Activated CD4-positive, CD25-positive, alpha-beta regulatory T cell treated with anti-CD3 and anti-CD28 coated beads, Interleukin-2, amount 50 U/mL, for 24 hours (primary cell): ENCODE measurements at places on chromosomes 5 and 9.

GRCh38 chr9:12469084-12469483 lies 224.1 kb upstream of the TYRP1 start:
- no peak for ATAC-seq

DNA sequence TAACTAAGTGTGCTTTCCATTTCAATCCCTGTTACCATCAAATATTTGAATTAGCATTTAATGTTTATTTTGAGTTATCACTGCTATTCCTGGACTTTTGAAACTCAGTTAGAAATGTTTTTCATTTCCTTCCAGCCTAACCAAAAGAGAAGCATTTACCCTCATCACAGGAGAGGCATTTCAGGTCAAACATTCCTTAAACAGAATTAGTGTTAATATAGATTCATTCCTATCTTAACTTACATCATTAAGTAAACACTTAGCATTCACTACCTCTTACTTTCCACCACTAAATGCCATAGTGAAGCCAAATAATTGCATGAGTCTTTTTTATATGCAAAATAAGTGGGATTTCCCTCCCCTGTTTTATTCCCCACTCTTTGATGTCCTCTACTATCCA lies 136.6 kb upstream of the OR13F1 start:
- no peak for ATAC-seq

DNA sequence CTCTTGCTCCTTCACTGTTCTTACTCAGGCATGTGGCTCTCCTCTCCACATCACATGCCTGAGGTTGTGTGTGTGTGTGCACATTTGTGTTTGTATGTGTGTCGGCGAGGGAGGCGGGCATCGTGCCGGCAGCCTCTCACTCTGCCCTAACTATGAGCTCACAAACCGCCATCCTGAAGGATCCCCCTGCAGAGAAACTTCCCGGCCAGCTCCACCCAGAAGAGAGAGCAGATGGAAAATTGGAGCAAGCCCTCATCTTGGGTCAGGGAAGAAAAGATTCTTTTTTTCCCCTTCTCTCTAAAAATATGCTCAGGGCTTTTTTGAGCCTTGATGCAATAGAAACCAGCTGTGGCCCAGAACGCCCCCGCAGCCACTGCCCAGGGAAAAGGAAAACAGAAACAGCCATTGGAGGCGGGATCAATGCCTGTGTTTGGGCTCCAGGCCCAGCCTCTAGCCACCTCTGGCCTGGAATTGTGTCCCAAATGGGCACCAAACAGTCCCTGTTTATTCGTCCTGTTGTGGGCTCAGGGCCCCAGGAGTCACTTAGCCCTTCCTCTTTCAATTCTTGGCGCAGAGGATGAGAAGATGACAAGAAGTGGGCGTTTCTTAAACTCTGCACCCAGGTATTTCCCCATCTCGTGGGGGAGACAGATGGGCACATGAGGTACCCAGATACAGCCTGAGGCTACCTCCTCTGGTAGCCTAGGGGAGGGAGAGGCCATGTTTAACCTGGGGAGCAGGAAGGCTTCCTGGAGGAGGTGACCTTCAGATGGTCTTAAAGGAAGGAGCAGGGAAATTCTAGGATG lies 151.5 kb downstream of the RGS3 start:
- ATAC-seq = no peak

DNA sequence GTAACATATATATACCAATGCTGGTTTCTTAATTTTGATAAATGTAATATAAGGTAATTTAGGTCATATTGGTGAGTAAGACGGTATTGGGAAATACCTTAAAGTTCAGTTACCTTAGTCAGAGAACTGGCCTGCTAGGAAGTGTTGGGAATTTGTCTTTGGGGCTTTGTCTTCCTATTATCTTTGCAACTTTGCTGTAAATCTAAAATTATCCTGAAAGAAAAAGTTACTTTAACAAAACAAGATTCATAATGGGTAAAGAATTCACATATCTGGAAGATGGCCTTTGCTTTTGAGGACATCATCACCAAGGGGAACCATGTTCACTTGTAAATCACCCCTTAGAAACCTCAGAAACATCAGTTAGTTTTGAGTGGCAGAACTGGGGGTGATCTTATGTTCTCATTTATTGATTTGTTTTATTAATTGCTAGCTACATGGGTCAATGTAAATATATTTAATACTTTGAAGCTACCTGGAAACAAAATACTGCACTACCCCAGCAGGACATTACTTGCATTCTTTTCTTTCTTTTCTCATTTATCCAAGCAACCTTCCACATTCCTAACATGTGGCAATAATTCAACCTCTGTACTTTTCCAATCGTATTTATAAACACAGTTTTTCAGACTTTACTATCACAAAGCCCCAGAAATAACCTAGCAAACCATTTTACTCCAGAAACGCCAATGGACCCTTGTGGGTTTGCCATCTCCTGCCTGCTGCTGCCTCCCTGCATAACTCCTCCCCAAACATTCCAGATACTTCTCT lies 41.4 kb downstream of the GLIS3 start:
- ATAC-seq = no peak

GRCh38 chr5:141017943-141018342 lies 33.2 kb upstream of the PCDHB1 start:
- ATAC-seq = no peak

- ATAC-seq = no peak
Observed at GRCh38 chr9:128005923-128006322, 25.1 kb upstream of the EEIG1 start.

- ATAC-seq = no peak
Observed at GRCh38 chr5:171867786-171868185, 82.2 kb downstream of the SMIM23 start.

- no peak for ATAC-seq
Observed at GRCh38 chr5:180366326-180366725, 13.2 kb upstream of the GFPT2 start.

- no peak for ATAC-seq
Observed at GRCh38 chr5:156322666-156323065, 4.3 kb upstream of the SGCD start.

DNA sequence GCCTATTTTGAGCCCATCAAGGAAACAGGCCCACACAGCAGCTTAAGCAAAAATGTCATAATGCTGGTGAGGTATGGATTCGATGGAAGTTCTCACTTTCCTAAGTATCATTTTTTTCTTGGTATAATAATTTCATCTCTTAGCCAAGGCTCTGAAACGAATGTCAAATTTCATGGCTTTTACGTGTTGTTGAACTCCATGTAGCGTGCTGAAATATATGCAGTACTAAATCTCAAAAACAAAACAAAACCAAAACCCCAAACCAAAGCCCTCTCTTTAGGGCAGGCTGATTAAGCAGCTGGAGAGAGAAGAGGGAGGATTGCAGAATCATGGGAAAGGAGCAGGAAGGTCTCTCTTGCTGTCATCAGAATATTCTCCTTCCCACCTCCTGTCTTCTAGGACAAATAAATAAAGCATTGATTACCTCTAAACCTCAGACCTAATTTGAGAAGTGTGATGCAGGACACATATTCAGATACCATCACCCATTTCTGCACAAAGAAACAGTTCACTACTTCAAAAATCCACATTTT lies 58.3 kb downstream of the TMEM174 start:
- ATAC-seq = no peak

DNA sequence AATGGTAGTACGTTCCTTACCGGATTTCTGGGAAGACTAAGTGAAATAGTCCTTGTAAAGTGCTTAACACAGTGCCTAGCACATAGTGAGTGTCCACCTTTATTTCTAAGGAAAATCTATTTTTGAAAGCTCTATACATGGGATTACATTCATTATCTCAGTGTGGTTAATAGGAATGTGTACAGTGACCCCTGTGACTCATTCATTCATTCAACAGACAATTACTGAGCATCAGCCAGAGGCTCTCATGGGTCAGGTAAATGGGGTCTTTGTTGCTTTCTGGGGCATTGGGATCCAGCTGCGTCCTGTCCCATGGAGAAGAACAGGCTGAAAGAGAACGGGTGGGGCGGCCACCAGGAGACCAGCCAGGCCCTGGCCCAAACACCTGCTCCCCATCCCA lies 226.2 kb upstream of the TBC1D2 start:
- no peak for ATAC-seq

DNA sequence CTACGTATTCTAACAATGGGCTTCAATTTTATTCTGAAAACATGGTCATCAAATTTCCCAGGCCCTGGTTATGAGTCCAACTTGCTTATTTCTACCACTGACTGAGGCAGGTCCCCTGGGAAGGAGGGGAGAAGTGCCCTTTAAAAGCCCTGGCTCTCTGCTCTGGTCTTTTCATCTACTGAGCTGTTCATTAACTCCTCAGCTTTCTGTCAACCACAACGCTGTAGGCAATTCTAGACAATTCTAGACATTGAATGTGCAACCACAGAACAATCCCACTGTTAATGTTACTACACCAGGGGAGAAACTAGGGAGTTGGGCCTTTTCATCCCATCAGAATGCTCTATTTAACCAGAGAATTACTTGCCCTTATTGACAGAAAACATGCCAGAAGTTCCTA lies 10.0 kb downstream of the MOCS2 start:
- ATAC-seq = no peak

DNA sequence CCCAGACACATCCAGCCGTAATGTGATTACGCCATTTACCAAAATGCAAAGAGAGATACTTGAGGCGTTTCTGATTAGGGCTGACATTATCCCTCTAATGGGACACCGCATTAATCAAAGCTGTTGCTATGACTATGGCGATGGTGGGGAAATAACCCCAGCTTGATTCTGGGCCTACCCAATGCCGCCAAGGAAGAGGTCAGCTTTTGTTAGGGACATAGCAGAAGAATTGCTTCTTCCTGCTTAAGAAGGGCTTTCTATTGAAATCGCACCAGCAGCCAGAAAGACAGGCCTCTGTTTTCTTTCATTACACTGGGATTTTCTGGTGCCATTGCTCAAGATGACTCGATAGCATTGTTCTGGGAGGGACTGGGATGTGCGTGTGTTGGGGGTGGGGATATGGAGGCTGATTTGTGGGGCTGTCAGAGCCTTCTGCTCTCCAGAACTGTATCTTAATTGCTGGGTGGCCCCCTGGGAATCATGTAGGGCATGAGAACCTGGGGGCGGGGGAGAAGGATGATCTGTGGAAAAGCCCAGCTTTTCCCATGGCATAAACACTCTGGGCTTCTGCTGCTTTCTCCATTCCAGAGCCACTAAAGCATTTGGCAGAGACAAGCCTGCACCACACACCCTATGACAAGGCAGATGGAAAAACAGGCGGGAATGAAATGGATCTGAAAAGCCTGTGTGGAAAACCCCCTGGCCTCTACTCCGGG lies 106.5 kb upstream of the RAD23B start:
- ATAC-seq = no peak

- ATAC-seq = no peak
Observed at GRCh38 chr5:172433513-172433912, 20.8 kb downstream of the SH3PXD2B start.

- ATAC-seq = no peak
Observed at GRCh38 chr5:90153031-90153430, 256.5 kb downstream of the CETN3 start.

GRCh38 chr9:137085920-137086530 lies 760 bp upstream of the MAN1B1 start:
- peak; percentile 1 for ATAC-seq

- ATAC-seq = no peak
Observed at GRCh38 chr5:103394676-103395075, 136.1 kb downstream of the MACIR start.

DNA sequence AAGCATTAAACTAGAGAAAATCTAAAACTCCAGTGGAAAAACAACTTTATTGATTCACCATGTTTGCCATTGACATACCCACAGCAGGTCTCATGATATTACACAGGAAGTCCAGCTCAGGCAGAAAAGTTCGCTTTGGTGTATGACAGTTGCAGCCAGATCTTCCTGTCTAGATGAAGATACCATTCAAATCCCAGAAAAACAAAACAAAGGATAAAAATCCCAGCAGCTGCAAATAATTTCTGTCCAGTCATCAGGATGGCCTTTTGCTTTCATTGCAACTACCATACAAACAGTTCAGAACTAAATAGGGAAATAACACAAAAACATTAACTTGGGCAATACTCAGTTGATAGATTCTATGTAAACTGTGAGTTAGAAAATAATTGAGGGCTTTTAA lies 136.0 kb upstream of the NREP start:
- no peak for ATAC-seq

DNA sequence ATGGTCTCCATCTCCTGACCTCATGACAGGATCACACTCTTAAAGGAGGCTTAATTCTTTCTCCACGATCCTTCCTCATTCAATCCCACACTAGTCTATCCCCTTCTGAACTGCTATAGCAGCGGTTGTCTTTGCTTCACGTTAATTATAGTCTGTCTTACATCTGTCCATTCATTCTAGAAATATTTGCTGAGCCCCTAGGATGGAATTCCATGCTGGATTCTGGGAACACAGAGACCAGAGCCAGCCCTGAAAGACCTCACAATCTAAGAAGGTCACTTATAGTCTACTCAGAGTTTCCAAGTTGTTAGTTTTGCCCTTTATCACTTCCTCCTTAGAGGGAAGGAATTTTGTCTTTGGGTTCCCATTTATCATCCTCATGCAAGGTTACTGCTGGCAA lies 193.5 kb downstream of the GAS1 start:
- ATAC-seq = no peak

DNA sequence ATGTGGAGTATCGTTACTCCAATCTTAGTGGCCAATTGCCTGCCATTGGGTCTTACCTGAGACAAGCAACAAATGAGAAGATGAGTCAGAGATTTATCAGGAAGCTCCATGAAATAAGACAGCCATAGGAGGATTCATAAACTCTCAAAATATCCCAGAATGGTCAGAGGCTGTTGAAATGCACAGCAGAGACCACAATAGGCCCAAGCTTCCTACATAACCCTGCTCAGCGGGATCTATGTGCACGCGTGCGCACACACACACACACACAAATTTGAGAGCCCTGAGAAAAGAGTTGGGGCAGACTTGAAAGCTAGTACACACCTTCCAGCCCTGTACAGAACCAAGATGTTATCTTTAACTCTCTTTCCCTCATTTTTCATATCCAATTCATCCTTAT lies 9.8 kb downstream of the UIMC1 start:
- ATAC-seq = no peak

GRCh38 chr5:144453753-144454152 lies 283.1 kb downstream of the KCTD16 start:
- no peak for ATAC-seq

GRCh38 chr5:75460942-75461610 lies 50.4 kb downstream of the CERT1 start:
- ATAC-seq = no peak

GRCh38 chr9:77402286-77402685 lies 225.0 kb downstream of the VPS13A start:
- ATAC-seq = no peak

DNA sequence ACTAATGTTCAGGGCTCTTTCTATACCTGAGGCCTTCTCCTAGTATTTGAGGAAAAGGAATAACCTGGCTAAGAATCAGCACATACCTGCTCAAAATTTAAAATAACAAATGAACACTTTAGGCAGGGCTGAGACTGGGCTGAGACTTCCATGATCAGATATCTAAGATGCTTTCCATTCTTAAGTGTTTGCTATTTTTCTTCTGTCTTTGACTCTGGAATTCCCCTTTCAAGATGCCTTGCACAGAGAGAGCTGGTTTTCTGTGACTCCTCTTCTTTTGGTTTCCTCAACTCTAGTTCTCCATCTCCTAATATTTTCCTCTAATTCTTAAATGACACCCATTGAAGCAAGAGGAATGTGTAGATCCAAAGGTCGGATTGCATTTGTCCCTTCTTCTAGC lies 61.1 kb downstream of the DPYSL3 start:
- no peak for ATAC-seq

GRCh38 chr5:16642867-16643266 lies 26.1 kb upstream of the RETREG1 start:
- ATAC-seq = no peak

GRCh38 chr5:131389096-131389868 lies 125.4 kb downstream of the CDC42SE2 start:
- ATAC-seq = peak; percentile 76

- no peak for ATAC-seq
Observed at GRCh38 chr9:84212246-84212645, 128.3 kb downstream of the SLC28A3 start.
